ENCODE measurements at places on chromosomes 16 and 17.

DNA sequence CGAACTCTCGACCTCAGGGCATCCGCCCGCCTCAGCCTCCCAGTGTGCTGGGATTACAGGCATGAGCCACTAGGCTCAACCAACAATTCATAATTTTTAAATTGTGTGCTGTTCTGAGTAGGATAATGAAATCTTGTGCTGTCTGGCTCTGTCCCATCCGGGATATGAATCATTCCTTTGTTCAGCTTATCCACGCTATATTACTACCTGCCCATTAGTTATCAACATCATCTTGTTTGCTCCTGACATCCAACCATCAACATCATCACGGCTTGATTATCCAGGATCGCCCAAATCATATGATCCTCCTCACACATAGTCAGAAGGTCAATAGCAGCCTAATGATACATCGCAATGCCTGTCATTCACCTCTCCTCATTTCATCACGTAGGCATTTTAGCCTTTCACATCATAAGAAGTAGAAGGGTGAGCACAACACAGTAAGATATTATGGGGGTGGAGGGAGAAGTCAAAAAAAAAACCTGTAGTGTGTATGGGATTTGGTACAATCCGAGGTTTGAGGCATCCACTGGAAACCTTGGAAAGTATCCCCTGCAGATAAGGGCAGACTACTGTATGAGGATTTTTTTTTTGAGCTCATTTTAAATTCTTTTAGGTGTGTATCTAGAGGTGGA, 77.0 kb upstream of the SIAH1 start:
- H3K27ac ChIP-seq, result no peak overlapping the region
- H3K27me3 ChIP-seq, result no peaks in the 10 kb centered on the region
- H3K4me1 ChIP-seq, result no peaks in the 10 kb centered on the region
- H3K36me3 ChIP-seq, result peaks cover 2% of the 10 kb centered on the region

DNA sequence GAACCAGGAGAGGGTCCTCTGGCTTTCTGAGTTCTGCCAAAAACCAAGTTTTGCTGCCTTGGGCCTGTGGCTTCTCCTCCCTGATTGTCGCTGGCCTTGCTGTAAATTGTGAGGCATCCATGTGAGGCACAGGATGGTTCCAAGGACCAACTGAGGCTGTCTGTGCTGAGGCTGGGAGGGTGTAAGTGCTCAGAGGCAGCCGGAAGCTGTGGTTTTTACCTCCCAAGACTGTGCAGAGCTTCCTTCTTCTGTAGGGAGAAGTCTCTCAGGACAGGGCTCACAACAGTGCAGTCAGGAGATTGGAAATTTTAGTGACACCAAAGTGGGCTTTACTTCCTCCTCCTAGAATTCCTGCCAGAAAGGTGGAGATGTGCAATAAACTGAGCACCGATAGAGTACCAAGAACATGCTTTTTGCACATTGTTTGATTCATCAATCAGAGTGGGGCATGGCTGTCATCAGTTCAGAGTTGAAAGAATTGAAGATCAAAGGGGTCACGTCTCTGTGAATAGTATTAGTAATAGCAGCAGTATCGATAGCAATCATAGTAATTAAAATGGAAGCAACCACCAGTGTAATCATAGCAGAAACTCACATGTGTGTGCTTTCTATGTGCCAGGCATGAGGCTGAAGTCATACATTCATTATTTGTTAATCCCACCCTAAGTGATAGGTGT, 467.1 kb downstream of the WWOX start:
- no peaks in the 10 kb centered on the region for H3K4me1 ChIP-seq
- H3K27me3 ChIP-seq, result no peaks in the 10 kb centered on the region
- DNase-seq, result no peak

GRCh38 chr17:68432086-68432864, 25.0 kb downstream of the WIPI1 start:
- peaks cover 89% of the 10 kb centered on the region for H3K36me3 ChIP-seq
- H3K27ac ChIP-seq, result peak overlapping the region; percentile 45
- DNase-seq, result no peak

DNA sequence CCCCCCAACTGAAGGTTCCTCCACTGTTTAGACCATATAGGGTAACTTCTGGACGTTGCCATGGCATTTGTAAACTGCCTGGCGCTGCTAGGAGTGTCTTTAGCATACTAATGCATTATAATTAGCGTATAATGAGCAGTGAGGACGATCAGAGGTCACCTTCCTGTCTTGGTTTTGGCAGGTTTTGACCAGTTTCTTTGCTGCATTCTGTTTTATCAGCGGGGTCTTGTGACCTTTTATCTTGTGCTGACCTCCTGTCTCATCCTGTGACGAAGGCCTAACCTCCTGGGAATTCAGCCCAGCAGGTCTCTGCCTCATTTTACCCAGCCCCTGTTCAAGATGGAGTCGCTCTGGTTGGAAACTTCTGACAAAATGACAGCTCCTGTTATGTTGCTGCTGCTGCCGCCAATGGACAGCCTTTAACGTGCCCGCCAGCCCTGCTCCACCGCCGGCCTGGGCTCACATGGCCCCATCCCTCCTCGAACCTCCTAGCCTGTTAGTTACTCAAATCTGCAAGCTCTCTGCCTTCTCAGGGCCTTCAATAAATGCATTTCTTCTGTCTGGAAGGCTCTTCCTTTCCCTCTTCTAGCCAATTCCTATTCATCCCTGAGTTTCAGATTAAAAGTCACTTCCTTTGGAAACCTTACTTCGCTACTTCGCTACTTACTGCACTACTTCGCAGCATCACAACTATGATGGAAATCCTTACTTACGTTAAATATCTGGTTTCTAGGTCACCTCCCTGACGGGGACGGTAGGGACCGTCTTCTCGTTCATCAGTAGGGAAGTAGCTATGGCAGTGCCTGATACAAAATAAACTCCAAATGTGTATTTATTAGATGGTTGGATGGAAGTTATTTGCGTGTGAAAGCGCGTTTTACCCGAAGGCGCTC, 640 bp upstream of the NAGLU start:
- peak overlapping the region; percentile 90 for H3K27ac ChIP-seq
- no peak for DNase-seq
- peaks cover 19% of the 10 kb centered on the region for H3K4me1 ChIP-seq
- H3K36me3 ChIP-seq, result peaks cover 19% of the 10 kb centered on the region
- peak overlapping the region; percentile 81 for H3K4me3 ChIP-seq

DNA sequence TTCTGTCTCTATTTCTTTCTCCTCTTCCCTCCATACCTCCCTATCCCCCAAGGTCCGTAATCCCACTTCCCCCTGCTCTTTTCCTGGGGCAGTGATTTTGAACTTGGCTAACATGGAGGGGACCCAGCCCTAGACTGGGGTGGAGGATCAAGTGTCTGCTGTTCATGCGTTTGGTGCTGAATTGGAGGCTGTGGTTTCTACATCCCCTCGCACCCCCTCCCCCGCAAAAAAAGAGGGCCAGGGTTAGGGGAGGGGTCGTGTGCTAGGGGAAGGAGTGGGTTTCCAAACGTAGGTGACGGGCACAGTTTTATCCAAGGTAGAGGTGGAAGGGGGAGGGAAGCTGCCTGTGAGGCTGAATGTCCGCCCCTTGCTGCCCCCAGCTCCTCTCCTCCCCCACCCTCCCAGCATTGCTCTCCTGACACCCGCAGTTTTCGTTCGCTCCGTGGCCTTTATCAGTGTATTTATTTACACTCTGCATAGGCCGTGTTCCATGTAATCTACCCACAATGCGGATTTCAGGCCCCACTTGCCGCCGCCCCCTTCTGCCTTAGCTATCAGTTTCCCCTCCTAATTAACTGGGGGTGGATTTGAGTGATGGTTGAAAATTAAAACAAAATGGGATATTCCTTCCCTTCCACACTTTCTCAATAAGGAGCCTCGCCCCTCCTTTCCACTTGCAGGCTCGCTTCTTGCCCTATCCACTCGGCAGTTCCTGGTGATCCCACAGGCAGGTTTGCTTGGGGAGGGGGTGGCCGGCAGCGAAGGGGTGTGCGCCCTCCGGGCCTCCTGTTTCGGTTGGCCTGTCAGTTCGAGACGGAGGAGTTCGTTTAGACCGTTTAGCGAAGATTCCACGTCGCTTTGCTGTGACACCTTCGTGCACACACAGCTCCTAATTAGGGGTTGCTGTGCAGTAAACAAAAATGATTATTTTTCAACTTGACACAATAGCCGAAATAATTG, 2.0 kb downstream of the GNAO1 start:
- H3K4me1 ChIP-seq, result peaks cover 50% of the 10 kb centered on the region
- H3K27ac ChIP-seq, result no peak overlapping the region
- H3K36me3 ChIP-seq, result no peaks in the 10 kb centered on the region
- no peak overlapping the region for H3K4me3 ChIP-seq
- no peaks in the 10 kb centered on the region for H3K27me3 ChIP-seq
- no peak for DNase-seq

DNA sequence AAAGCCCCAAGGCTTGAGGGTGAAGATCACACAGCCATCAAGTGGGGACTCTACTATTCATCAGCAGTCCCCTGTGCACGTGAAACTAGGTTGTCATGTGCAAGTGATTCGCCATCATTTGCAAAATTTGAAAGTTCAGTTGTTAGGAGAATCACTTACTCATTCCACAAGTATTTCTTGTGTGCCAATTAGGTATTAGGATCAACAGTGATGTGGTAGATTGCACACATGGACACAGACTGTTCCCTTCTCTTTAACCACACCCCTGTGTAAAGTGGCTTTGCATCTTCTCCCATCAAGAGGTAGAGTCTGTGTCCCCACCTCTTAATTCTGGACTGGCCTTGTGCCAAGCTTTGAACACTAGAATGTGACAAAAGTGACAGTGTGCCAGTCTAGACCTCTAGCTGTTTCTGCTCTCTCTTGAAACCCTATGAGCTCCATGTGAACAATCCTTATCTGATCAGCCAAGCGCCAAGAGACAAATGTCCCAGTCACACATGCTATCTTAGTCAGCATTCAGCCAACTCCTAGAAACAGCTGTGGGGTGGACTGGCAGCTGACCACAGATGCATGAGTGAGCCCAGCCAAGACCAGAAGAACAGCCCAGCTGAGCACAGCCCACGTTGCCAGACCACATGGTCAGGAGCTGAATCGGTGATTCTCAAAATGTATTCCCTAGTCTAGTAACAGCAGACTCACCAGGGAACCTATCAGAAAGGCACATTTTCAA, 31.5 kb upstream of the SHISA9 start:
- no peaks in the 10 kb centered on the region for H3K36me3 ChIP-seq
- no peak for DNase-seq
- peaks cover 3% of the 10 kb centered on the region for H3K27me3 ChIP-seq
- no peak overlapping the region for H3K27ac ChIP-seq
- H3K4me3 ChIP-seq, result no peak overlapping the region

GRCh38 chr17:65627891-65628643, 66.6 kb upstream of the AXIN2 start:
- H3K27me3 ChIP-seq, result no peaks in the 10 kb centered on the region
- H3K4me1 ChIP-seq, result no peaks in the 10 kb centered on the region
- no peak overlapping the region for H3K27ac ChIP-seq
- DNase-seq, result no peak
- no peak overlapping the region for H3K4me3 ChIP-seq
- no peaks in the 10 kb centered on the region for H3K36me3 ChIP-seq

DNA sequence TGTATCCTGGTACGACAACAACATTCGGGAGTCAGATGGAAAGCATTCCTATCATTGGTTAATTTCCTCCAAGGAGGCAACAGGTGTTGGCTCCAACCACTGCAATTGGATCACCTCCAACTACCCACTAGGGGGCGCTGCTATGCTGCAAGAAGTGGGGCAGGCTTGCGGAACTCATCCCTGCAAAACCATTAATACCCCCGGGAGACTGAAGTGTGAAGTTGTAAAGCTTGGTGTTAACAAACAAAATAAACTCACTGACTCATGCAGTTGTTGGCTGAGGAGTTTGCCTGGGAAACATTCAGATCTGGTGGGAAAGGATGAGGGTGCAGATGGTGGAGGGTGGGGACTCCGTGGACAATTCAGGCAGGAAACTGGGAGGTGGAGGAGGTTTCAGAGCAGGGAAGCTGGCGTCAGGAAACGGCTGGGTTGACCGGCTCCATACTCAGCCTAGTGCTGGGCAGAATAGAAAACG, 84.9 kb downstream of the HS3ST2 start:
- no peaks in the 10 kb centered on the region for H3K27me3 ChIP-seq
- no peaks in the 10 kb centered on the region for H3K36me3 ChIP-seq
- DNase-seq, result peak; percentile 75

- no peak overlapping the region for H3K4me3 ChIP-seq
- no peak overlapping the region for H3K27ac ChIP-seq
- peaks cover 13% of the 10 kb centered on the region for H3K4me1 ChIP-seq
- no peaks in the 10 kb centered on the region for H3K27me3 ChIP-seq
Measured at GRCh38 chr17:44236444-44236991, 17.0 kb upstream of the UBTF start.

DNA sequence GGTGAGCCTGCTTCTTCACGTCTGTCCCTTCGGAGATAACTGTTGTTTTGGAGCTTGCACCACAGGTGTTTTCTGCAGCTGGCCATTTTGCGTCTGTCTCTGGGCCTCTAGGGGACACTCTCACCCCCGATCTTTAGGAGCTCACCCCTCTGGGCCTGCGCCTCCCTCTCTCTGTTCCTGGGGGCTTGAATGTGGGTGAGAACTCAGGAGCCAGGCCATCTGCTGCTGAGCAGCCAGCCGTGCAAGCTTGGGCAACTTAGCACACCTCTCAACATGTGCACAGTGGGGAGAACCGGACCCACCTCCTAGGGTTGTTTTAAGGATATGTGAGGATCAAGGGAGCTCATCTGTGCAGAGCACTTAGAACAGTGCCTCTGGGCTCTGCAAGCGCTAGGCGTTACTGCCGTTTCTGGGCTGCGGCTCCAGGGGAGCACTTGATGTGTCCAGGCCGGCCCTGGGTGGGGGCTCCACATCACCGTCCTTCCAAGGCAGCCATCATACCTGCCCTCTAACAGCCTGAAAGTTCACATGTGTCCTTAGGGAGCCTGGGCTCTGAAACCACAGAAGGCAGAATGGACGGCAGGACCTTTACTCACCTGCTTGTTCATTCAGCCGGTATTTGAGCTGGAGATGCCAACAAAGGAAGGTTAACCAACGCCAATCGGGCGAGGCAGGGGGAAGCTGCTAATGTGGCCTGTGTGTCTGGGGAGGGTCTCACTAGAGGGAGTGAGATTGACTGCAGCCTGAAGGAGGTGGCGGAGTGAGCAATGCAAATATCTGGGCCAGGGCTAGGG, 66.3 kb downstream of the MRC2 start:
- no peaks in the 10 kb centered on the region for H3K36me3 ChIP-seq
- H3K27me3 ChIP-seq, result no peaks in the 10 kb centered on the region
- H3K27ac ChIP-seq, result no peak overlapping the region
- DNase-seq, result no peak
- no peak overlapping the region for H3K4me3 ChIP-seq

DNA sequence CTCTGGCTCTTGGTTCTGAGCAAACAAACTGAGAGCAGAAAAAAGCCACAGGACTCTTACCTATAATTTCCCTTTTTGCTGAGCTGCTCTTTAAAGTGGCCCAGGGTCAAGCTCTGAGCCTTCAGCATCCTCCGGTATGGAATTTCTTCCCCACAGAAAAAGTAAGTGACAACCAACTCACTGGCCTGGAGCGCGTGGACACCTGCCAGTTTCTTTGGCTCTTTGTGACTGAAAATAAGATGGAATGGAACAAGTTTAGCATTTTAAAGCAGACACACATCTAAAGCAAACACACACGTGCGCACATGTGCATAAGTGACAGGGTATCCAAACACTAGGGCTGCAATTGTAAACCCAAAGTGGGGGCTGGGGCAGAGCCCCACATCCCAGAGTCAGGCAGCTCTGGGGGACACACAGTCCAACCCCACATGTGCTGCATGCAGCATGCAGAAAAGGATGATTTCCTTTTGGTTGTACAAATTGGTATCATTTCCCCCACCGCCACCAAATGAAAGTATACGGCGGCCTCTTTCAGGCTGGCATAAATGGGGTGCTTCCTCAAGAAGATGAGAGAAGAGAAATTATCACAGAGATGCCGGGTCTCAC, 27.5 kb downstream of the AXIN2 start:
- H3K27me3 ChIP-seq, result no peaks in the 10 kb centered on the region
- no peak overlapping the region for H3K4me3 ChIP-seq
- no peak overlapping the region for H3K27ac ChIP-seq
- peaks cover 71% of the 10 kb centered on the region for H3K36me3 ChIP-seq
- no peak for DNase-seq
- peaks cover 23% of the 10 kb centered on the region for H3K4me1 ChIP-seq

Measured in heart left ventricle (tissue), 16 donors.